Natural killer cell (primary cell): ENCODE measurements at places on chromosomes 11 and 22. TPM values are rescaled to one million over a fixed set of nuclear protein-coding genes. Genes with fewer than 3 reads are reported as not detected.

- H3K4me3 ChIP-seq = no peak overlapping the region
- no peak overlapping the region for H3K27ac ChIP-seq
- DNase-seq = no peak
- no peaks in the 10 kb centered on the region for H3K4me1 ChIP-seq
These were observed 415.9 kb downstream of the METTL15 start for GRCh38 chr11:28524098-28524497.

DNA sequence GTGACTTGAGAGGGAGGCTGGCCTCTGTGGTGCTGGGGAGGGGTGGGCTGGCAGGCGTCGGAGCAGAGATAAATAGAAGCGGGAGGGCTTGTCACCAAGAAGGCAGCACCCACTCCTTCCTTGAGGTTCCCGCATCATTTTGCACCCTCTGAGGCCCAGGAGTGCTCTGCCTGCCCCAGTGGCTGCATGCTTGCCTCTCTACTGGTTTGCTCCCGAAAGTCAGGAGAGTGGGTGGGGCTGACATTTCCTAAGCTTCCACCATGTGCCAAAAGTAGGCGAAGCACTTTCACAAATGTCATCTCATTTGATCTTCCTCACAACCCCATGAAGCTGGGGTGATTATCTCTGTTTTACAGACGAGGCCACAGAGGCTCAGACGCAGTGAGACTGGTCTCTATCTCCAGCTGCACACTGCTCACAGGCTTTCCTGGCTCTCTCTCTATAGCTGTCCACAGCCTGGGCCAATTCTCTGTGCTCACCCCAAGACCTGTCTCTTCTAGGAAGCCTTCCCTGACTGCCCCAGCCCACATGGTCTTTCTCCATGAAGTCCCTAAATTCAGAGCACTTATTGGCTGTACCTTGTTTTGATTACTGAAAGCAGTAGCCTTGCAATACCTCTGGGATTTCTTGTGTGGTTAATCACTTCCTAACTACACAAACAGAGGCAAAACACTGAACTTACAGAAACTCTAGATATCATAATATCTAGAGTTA is 2.6 kb upstream of the UCP3 start:
- H3K27ac ChIP-seq = peak overlapping the region; percentile 8
- peaks cover 66% of the 10 kb centered on the region for H3K4me1 ChIP-seq
- peak; percentile 72 for DNase-seq
- no peaks in the 10 kb centered on the region for H3K27me3 ChIP-seq

GRCh38 chr11:68325183-68325906 is 13.0 kb downstream of the LRP5 start:
- no peaks in the 10 kb centered on the region for H3K27me3 ChIP-seq
- no peaks in the 10 kb centered on the region for H3K36me3 ChIP-seq
- no peak overlapping the region for H3K27ac ChIP-seq
- H3K4me1 ChIP-seq = peaks cover 17% of the 10 kb centered on the region
- DNase-seq = no peak

The CDON gene
- total RNA-seq = not detected

- H3K27me3 ChIP-seq = peaks cover 16% of the 10 kb centered on the region
- H3K36me3 ChIP-seq = no peaks in the 10 kb centered on the region
- peaks cover 19% of the 10 kb centered on the region for H3K4me1 ChIP-seq
- DNase-seq = no peak
These were observed 65.2 kb downstream of the NFAM1 start for GRCh38 chr22:42366806-42367581.

DNA sequence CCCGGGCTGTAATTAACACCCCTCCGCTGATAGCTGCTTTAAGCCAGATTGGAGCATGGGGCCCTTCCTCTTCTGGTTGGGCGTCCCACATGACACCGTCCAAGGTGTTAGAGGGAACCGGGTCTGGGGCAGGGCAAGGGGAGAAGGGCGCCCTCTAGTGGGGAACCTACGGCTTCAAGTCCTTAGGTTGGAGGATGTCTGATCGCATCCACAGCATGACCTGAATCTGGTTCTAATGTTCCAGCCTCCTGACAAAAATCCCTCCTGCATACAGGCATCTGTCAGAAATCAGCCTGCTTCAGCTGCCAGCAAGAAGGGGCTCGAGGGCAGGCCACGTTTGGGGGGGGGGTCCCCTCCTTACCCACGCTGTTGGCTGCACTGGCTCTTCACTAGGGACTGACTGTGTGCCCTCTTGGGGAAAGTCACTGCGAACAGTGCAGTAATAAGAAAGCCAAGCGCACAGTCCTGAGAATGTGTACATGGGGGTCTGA is 94.2 kb upstream of the TBCEL start:
- no peaks in the 10 kb centered on the region for H3K36me3 ChIP-seq
- H3K4me3 ChIP-seq = no peak overlapping the region
- H3K27me3 ChIP-seq = no peaks in the 10 kb centered on the region

The PATE4 gene
- total RNA-seq = not detected

The CLCF1 gene
- 13.4 TPM for total RNA-seq

The STIP1 gene
- total RNA-seq = 85.1 TPM

- H3K4me1 ChIP-seq = no peaks in the 10 kb centered on the region
- no peak overlapping the region for H3K4me3 ChIP-seq
- H3K27me3 ChIP-seq = no peaks in the 10 kb centered on the region
- H3K36me3 ChIP-seq = no peaks in the 10 kb centered on the region
- no peak for DNase-seq
- no peak overlapping the region for H3K27ac ChIP-seq
These were observed 533.6 kb upstream of the CADM1 start for GRCh38 chr11:116037861-116038260.

DNA sequence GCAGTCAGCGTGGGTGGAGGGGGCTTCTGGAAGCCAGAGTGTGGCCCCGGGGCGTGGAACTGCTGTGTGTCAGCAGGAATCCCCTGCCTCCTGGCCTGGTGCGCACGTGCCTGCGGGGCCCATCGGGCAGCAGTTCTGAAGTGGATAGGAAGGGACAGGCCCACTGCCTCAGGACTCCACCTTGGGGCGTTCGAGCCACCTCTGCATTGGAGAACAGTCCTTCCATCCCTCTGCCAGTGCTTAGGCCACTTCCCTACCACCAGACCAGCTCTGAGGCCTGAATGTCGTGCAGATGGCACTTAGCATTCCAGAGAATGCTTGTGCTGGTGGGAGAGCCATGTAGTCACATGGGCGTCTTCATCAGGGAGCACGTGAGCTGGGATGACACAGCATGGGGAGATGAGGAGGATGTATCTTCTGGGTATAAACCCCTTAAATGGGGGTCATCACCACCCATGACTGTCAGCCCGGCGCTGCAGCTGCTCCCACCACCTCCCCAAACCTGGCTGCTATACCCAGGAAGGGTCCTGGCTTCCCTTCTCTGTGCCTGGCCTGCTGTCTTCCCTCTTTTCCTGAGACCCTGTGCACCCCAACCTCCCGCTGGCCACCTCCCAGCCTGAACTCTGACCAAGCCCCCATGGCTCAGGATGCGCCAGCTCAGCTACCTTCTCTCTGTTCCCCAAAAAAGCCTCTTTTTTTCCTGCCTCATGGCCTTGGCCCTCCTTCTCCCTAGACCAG is 9.7 kb downstream of the INCENP start:
- no peak for DNase-seq
- no peaks in the 10 kb centered on the region for H3K4me1 ChIP-seq
- H3K36me3 ChIP-seq = peaks cover 35% of the 10 kb centered on the region
- H3K4me3 ChIP-seq = no peak overlapping the region
- no peaks in the 10 kb centered on the region for H3K27me3 ChIP-seq

The PRRG4 gene
- total RNA-seq = 0.14 TPM

The ANO5 gene
- total RNA-seq = 0.08 TPM

The EMID1 gene
- 1.3 TPM for total RNA-seq

- no peak for DNase-seq
- H3K4me3 ChIP-seq = no peak overlapping the region
- H3K27ac ChIP-seq = no peak overlapping the region
These were observed 72.7 kb downstream of the BRD1 start for GRCh38 chr22:49754696-49755630.

The C11orf91 gene
- total RNA-seq = not detected
